ENCODE measurements at places on chromosomes 7 and 10.

GRCh38 chr7:142553216-142553615 lies 196.1 kb upstream of the PRSS1 start:
- no peaks in the 10 kb centered on the region for H3K27me3 ChIP-seq
- DNase-seq: peak; percentile 32
- no peak overlapping the region for H3K4me3 ChIP-seq
- H3K36me3 ChIP-seq: no peaks in the 10 kb centered on the region

- no peaks in the 10 kb centered on the region for H3K4me1 ChIP-seq
- no peaks in the 10 kb centered on the region for H3K36me3 ChIP-seq
- DNase-seq: no peak
- H3K4me3 ChIP-seq: no peak overlapping the region
- H3K27ac ChIP-seq: no peak overlapping the region
- no peaks in the 10 kb centered on the region for H3K27me3 ChIP-seq
Measured at GRCh38 chr10:34964166-34964800, 125.9 kb downstream of the CUL2 start.

DNA sequence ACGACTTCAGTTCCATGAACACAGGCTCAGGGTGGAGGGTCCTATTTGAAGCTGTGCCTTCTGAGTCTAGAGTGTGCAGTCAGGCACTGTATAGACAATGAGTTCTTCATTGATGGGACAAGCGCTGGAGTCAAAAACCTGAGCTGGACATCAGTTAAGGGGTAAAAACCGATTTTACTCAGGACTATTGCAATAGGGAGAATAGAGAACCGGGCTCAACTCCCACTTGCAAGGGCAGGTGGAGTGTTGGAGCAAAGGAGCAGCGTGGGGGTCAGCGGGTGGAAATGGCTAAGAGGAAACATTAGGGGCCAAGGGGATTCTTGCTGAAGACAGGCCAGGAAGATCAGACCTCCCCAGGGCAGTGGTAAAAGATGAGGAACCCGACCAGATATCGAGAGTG lies 28.5 kb downstream of the PRLHR start:
- no peak overlapping the region for H3K27ac ChIP-seq
- no peak overlapping the region for H3K4me3 ChIP-seq
- no peaks in the 10 kb centered on the region for H3K36me3 ChIP-seq
- H3K27me3 ChIP-seq: no peaks in the 10 kb centered on the region
- H3K4me1 ChIP-seq: no peaks in the 10 kb centered on the region

- no peaks in the 10 kb centered on the region for H3K27me3 ChIP-seq
- H3K36me3 ChIP-seq: no peaks in the 10 kb centered on the region
- DNase-seq: no peak
- H3K4me1 ChIP-seq: no peaks in the 10 kb centered on the region
- H3K27ac ChIP-seq: no peak overlapping the region
- no peak overlapping the region for H3K4me3 ChIP-seq
Measured at GRCh38 chr7:149729983-149730801, 43.2 kb downstream of the ZNF467 start.

DNA sequence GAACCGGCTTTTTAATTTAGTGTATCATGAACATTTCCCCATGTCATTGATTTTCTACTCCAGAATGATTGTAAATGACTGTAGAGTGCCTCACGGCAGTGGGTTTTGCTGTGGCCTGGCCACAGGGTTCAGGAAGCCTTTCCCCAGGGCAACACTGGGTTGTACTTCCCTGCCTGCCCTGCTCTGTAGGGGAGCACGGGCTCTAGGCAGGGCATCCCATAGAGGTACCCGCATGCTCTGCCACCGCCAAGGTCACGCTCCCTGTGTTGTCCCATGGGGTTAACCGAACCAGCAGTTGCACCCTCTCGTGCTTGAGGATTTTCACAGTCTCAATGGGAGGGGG lies 63.8 kb downstream of the BPGM start:
- no peaks in the 10 kb centered on the region for H3K4me1 ChIP-seq
- no peaks in the 10 kb centered on the region for H3K27me3 ChIP-seq
- H3K27ac ChIP-seq: no peak overlapping the region
- H3K36me3 ChIP-seq: no peaks in the 10 kb centered on the region
- no peak for DNase-seq
- H3K4me3 ChIP-seq: no peak overlapping the region

- no peak overlapping the region for H3K4me3 ChIP-seq
- H3K27me3 ChIP-seq: no peaks in the 10 kb centered on the region
- peaks cover 5% of the 10 kb centered on the region for H3K36me3 ChIP-seq
- H3K27ac ChIP-seq: peak overlapping the region; percentile 71
Measured at GRCh38 chr7:128017862-128018845, 13.1 kb downstream of the LRRC4 start.

Measured in PC-3 (cell line).